ENCODE measurements at places on chromosomes 6 and 20. TPM values are rescaled to one million over a fixed set of nuclear protein-coding genes. Genes with fewer than 3 reads are reported as not detected.

Gene PAX1
- not detected for total RNA-seq

Gene CDH4
- total RNA-seq = 0.06 TPM

Gene THBD
- 50.5 TPM for total RNA-seq

Gene MRPL14
- total RNA-seq = 41.2 TPM

Gene GCNT2
- 3.5 TPM for total RNA-seq

Gene LPA
- not detected for total RNA-seq

Gene SAMD3
- total RNA-seq = 0.42 TPM

Gene TGM2
- 695 TPM for total RNA-seq

Gene MTFR2
- total RNA-seq = 1.0 TPM

Gene NRSN1
- total RNA-seq = not detected

Gene MICAL1
- 9.8 TPM for total RNA-seq

Gene JAG1
- 32.4 TPM for total RNA-seq

Gene CD40
- total RNA-seq = 13.7 TPM

Gene ADGRF5
- 37.4 TPM for total RNA-seq

Gene PTK6
- total RNA-seq = 0.29 TPM

Gene FOXP4
- 18.4 TPM for total RNA-seq

Gene GINS1
- total RNA-seq = 0.73 TPM

Gene TRIM31
- not detected for total RNA-seq

Gene ZC3H12D
- 1.6 TPM for total RNA-seq

Gene CLVS2
- total RNA-seq = not detected

Gene TDRD6
- total RNA-seq = 0.71 TPM

Gene NKAPL
- total RNA-seq = 5.4 TPM

Gene MANEA
- total RNA-seq = 10.2 TPM

Gene FKBP1C
- total RNA-seq = 0.26 TPM

Gene TNFRSF6B
- 1.4 TPM for total RNA-seq

Gene RAB32
- 16.0 TPM for total RNA-seq

Gene SYCP2
- 1.8 TPM for total RNA-seq

Gene VSX1
- not detected for total RNA-seq

Gene SAYSD1
- 10.8 TPM for total RNA-seq

Gene LRRN4
- 3.6 TPM for total RNA-seq
